ENCODE measurements at places on chromosomes 4 and X.

GRCh38 chr4:112266823-112267222 is 18.9 kb downstream of the TIFA start:
- no peak overlapping the region for H3K27ac ChIP-seq
- H3K36me3 ChIP-seq, result peaks cover 39% of the 10 kb centered on the region
- H3K4me3 ChIP-seq, result no peak overlapping the region

DNA sequence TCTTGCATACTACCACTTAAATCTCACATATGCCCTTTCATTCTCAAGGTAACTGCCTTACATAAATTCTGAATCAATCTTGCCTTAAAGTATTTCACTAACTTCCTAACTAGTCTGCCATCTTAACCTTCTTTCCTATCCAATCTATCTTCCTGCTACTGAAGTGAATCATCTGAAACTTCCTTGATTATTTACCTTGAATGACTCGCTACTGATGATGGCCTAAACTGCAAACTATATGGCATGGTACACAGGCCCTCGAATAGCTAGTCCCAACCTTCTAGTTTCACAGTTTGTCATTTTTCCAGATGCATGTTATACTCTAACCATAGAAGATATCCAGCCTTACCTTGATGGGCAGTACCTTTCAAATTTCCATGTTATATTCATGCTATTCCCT is 19.9 kb downstream of the PHKA1 start:
- no peak overlapping the region for H3K4me3 ChIP-seq
- H3K36me3 ChIP-seq, result no peaks in the 10 kb centered on the region
- H3K4me1 ChIP-seq, result no peaks in the 10 kb centered on the region
- no peak for DNase-seq

DNA sequence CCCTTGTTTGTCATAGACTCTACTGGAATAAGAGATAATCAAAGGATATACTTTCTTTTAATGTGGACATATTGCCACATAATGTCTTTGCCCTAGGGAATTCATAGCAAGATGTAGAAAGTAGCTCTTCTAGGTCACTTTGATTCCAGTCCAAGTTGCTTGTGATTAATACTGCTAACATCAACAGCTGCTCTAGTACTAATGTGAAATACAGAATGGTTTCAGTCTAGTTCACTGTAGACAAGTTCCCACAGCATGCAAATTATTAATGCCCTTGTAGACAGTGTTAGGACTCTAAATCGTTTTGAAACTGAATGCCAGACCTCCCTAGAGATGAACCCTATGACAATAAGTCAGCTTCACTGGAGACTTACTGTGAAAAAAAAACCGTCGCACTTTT is 494.6 kb upstream of the ATOH1 start:
- no peak overlapping the region for H3K4me3 ChIP-seq
- H3K27me3 ChIP-seq, result no peaks in the 10 kb centered on the region
- DNase-seq, result no peak

GRCh38 chrX:144681501-144681900 is 565.8 kb upstream of the SPANXN1 start:
- H3K4me3 ChIP-seq, result no peak overlapping the region
- no peaks in the 10 kb centered on the region for H3K4me1 ChIP-seq
- DNase-seq, result no peak
- H3K27me3 ChIP-seq, result no peaks in the 10 kb centered on the region
- no peak overlapping the region for H3K27ac ChIP-seq
- no peaks in the 10 kb centered on the region for H3K36me3 ChIP-seq

- H3K4me1 ChIP-seq, result no peaks in the 10 kb centered on the region
- no peak overlapping the region for H3K4me3 ChIP-seq
- H3K36me3 ChIP-seq, result no peaks in the 10 kb centered on the region
- H3K27ac ChIP-seq, result no peak overlapping the region
- H3K27me3 ChIP-seq, result no peaks in the 10 kb centered on the region
- no peak for DNase-seq
Observed at GRCh38 chr4:124386648-124387047, 325.9 kb downstream of the ANKRD50 start.

GRCh38 chr4:109079201-109079600 is 223.3 kb downstream of the COL25A1 start:
- peaks cover 13% of the 10 kb centered on the region for H3K4me1 ChIP-seq
- no peaks in the 10 kb centered on the region for H3K36me3 ChIP-seq
- H3K27ac ChIP-seq, result peak overlapping the region; percentile 24
- H3K4me3 ChIP-seq, result no peak overlapping the region
- H3K27me3 ChIP-seq, result no peaks in the 10 kb centered on the region

DNA sequence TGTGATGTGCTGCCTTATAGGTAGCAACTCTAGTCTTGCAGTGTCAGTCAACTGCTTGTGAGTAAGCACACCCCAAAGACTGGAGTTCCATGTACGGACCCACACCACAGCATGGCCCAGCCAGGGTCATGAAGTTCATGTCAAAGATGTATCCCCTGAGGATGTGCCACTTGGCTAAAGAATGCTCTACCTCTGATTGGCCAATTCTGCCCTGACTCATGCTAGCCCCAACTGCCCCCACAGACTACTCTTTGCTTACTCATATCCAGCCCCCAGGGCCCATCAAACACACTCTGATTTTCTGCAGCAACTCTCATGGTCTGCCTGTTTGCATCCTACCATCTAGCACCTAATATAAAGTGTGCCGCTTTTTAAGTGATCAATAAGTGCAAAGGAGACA is 62.5 kb downstream of the CHRDL1 start:
- no peak overlapping the region for H3K27ac ChIP-seq
- no peaks in the 10 kb centered on the region for H3K4me1 ChIP-seq

GRCh38 chr4:110637408-110638088 is 14.7 kb upstream of the PITX2 start:
- peak overlapping the region; percentile 41 for H3K4me3 ChIP-seq
- H3K36me3 ChIP-seq, result no peaks in the 10 kb centered on the region
- DNase-seq, result no peak
- peaks cover 16% of the 10 kb centered on the region for H3K4me1 ChIP-seq
- no peak overlapping the region for H3K27ac ChIP-seq

DNA sequence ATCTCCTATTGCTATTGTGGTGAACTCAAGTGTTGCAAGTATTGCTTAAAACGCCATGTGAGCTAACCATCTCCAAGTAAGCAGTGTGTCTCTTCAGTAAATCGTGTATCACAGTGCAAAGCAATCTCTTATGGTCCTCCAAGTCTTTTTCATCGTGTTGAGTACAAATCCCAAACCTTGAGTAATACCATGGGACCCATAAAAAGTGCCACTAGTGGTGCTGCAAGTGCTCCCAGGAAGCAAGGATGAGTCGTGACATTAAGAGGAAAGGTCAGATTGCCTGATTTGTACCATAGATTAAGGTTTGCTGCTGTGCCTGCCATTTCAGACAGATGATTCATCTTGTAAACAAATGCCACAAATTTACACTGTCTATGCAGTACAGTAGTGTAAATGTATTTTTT is 66.9 kb upstream of the BMPR1B start:
- H3K27me3 ChIP-seq, result no peaks in the 10 kb centered on the region
- H3K4me3 ChIP-seq, result no peak overlapping the region
- no peaks in the 10 kb centered on the region for H3K4me1 ChIP-seq
- no peak for DNase-seq

DNA sequence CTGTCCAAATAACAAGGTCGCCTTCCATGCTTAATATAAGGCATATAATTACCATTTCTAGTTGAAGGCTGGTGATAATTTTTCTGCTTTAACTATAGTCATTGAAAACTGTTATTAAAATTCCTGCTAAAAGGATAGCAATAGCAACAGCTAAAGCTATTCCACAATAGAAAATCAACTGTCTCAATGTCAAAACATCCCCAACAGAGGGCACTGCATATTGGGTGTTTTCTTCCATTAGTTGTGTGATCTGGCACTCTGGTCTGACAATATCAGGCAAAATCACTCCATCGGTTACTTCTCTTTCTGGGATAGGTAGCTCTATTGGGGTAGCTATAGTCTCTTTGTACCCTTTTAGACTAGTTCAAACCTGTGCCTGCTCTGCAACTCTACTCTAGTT is 53.5 kb downstream of the TMPRSS11F start:
- no peak overlapping the region for H3K27ac ChIP-seq
- H3K4me1 ChIP-seq, result peaks cover 2% of the 10 kb centered on the region
- no peaks in the 10 kb centered on the region for H3K36me3 ChIP-seq
- no peak for DNase-seq
- H3K4me3 ChIP-seq, result no peak overlapping the region

DNA sequence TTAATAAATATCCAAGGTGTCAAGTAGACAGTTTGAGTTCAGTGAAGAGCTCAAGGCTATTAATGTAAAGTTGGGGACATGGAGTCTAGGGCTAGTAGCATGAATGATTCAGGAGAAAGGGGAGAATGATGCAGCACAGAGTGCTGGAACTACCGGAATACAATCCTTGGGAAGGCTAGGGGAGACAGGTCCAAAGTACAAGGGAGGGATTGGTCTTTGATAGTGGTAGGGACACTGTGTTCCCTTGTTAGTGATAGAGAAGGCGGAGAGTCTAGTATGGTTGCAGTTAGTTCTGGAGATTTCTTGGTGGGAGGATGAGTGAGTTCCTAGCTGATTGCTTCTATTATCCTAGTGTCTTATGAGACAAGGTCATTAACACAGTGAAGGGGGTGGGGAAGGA is 8.7 kb downstream of the GCNA start:
- no peak overlapping the region for H3K4me3 ChIP-seq
- no peaks in the 10 kb centered on the region for H3K36me3 ChIP-seq
- no peaks in the 10 kb centered on the region for H3K27me3 ChIP-seq
- no peak for DNase-seq
- H3K27ac ChIP-seq, result no peak overlapping the region

DNA sequence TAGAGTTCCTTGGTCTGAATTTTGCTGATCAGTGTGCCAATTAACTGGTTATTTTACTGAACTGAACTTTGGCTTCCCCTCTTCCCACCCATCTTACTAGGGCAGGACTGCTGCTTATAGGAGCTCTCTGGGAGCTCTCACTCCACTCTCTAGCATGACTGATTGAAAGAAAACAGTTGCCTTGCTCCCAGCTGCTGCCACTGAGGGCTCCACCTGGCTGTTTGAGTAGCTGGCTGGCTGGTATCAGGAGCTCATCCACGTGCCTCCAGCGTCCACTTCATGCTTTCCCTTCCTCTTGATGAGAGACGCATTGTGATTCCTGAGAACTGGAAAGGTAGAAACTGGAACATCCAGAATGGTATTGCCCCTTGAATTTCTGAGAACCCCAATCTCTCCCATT is 73.0 kb upstream of the KLHL13 start:
- no peak for DNase-seq
- H3K27ac ChIP-seq, result no peak overlapping the region
- no peak overlapping the region for H3K4me3 ChIP-seq

GRCh38 chr4:101238706-101239105 is 108.6 kb downstream of the PPP3CA start:
- H3K36me3 ChIP-seq, result no peaks in the 10 kb centered on the region
- H3K27ac ChIP-seq, result peak overlapping the region; percentile 20
- DNase-seq, result no peak
- H3K4me3 ChIP-seq, result no peak overlapping the region
- H3K27me3 ChIP-seq, result no peaks in the 10 kb centered on the region

DNA sequence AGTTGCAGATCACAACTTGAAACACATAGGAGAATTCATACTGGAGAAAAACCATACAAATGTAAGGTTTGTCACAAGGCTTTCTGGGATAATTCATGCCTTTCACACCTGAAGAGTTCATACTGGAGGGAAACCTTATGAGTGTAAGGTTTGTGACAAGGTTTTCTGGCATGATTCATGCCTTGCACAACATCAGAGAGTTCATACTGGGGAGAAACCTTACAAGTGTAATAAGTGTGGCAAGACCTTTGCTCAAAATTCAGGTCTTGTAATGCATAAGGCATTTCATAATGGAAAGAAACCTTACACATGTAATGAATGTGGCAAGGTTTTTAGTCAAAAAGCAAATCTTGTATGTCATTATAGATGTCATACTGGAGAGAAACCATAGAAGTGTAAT is 58.8 kb upstream of the ENPEP start:
- no peak for DNase-seq
- H3K4me1 ChIP-seq, result peaks cover 5% of the 10 kb centered on the region
- no peak overlapping the region for H3K27ac ChIP-seq
- no peak overlapping the region for H3K4me3 ChIP-seq
- H3K36me3 ChIP-seq, result no peaks in the 10 kb centered on the region
- H3K27me3 ChIP-seq, result no peaks in the 10 kb centered on the region

- no peaks in the 10 kb centered on the region for H3K27me3 ChIP-seq
- no peak overlapping the region for H3K27ac ChIP-seq
- no peaks in the 10 kb centered on the region for H3K36me3 ChIP-seq
- peaks cover 6% of the 10 kb centered on the region for H3K4me1 ChIP-seq
- no peak for DNase-seq
- H3K4me3 ChIP-seq, result no peak overlapping the region
Observed at GRCh38 chr4:38759113-38759789, 23.5 kb downstream of the TLR10 start.

GRCh38 chr4:7158991-7159390 is 33.3 kb upstream of the SORCS2 start:
- peak; percentile 49 for DNase-seq
- peaks cover 28% of the 10 kb centered on the region for H3K4me1 ChIP-seq
- no peaks in the 10 kb centered on the region for H3K36me3 ChIP-seq

- no peaks in the 10 kb centered on the region for H3K27me3 ChIP-seq
- no peaks in the 10 kb centered on the region for H3K36me3 ChIP-seq
- H3K4me3 ChIP-seq, result no peak overlapping the region
- no peak overlapping the region for H3K27ac ChIP-seq
- no peak for DNase-seq
Observed at GRCh38 chr4:86910369-86910768, 18.1 kb upstream of the C4orf36 start.

Measured in suprapubic skin (tissue), 4 donors.